Astrocyte of the cerebellum (primary cell): ENCODE measurements at places on chromosomes 16 and 17.

GRCh38 chr16:16019488-16019887 lies 70.1 kb downstream of the ABCC1 start:
- DNase-seq = no peak

DNA sequence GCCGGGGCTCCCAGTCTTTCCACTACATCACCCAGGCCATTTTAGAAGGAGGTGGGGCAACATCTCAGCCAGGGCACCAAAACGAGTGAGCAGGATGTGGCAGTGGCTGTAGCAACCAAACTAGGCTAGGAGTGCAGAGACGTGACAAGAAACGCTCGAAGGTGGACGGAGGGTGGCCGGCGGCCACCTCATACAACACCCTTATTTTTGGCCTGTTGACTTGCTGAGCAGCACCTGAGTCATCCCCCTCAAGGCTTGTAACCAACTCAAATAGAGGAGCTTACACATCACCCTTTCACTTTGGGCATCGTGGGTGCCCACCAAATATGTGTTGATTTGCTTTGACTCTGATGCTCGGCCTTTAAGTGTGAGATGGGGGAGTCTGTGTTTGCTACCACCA lies 23.7 kb upstream of the SOX9 start:
- DNase-seq = no peak

DNA sequence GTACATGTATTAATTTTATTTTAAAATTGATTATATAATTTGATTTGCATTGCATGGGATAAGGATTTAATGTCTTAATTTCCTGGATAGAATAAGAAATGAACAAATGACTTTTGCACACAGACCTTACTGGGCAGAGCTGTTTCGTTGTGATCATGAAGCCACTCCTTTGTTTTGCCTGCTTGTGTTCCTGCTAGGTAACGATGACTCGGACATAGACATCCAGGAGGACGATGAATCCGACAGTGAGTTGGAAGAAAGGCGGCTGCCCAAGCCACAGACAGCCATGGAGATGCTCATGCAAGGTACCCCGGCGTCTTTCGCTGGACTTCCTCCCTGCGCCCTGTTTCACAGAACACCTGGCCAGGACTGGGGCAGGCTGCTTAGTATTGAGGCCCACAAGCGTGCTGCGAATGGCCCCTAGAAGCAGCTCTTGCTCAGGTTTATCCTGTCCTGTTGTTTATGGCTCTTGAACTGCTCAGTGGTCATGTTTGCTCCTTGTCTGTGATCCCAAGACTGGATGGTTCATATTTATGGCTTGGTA lies 29.6 kb downstream of the CLUAP1 start:
- DNase-seq = no peak

- DNase-seq = no peak
Observed at GRCh38 chr17:82458885-82459424, 414 bp downstream of the NARF start.
